Spinal cord (tissue), 10 donors: ENCODE measurements at places on chromosomes 12 and 14.

DNA sequence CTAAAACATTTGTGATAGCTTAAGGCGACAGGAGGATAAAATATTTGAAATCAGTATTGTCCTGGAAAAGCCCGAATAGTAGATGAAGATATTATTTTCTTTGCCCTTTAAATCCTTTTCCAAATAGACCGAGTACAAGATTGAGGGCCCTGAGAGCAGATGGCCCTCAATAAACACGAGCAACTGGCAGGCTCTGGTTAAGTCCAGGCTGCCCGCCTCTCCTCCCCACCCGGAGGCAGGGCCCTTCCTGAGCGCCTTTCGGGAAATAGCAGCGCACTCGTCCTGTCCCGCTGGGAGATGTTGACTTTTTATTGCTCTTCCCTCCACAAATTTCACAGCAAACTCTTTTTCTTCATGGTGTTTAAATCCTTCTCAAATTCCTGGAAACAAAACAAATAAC, 50.8 kb upstream of the MAX start:
- no peak overlapping the region for H3K4me3 ChIP-seq
- no peaks in the 10 kb centered on the region for H3K27me3 ChIP-seq
- no peak for DNase-seq
- no peaks in the 10 kb centered on the region for H3K4me1 ChIP-seq
- no peak overlapping the region for H3K27ac ChIP-seq
- no peaks in the 10 kb centered on the region for H3K36me3 ChIP-seq

GRCh38 chr12:83335748-83336147, 649.0 kb downstream of the TMTC2 start:
- no peaks in the 10 kb centered on the region for H3K36me3 ChIP-seq
- no peak overlapping the region for H3K4me3 ChIP-seq
- no peak overlapping the region for H3K27ac ChIP-seq
- no peaks in the 10 kb centered on the region for H3K4me1 ChIP-seq
- no peaks in the 10 kb centered on the region for H3K27me3 ChIP-seq

- DNase-seq: no peak
- H3K36me3 ChIP-seq: no peaks in the 10 kb centered on the region
- no peak overlapping the region for H3K27ac ChIP-seq
- no peak overlapping the region for H3K4me3 ChIP-seq
Measured at GRCh38 chr12:71726548-71726947, 28.1 kb upstream of the RAB21 start.

GRCh38 chr14:101665478-101666078, 95.9 kb upstream of the PPP2R5C start:
- no peak overlapping the region for H3K4me3 ChIP-seq
- no peaks in the 10 kb centered on the region for H3K4me1 ChIP-seq
- peak; percentile 43 for DNase-seq
- H3K27ac ChIP-seq: no peak overlapping the region
- H3K36me3 ChIP-seq: no peaks in the 10 kb centered on the region

- DNase-seq: no peak
- no peak overlapping the region for H3K4me3 ChIP-seq
- no peaks in the 10 kb centered on the region for H3K36me3 ChIP-seq
- H3K27me3 ChIP-seq: no peaks in the 10 kb centered on the region
- no peaks in the 10 kb centered on the region for H3K4me1 ChIP-seq
Measured at GRCh38 chr12:133172491-133172890, 8.8 kb upstream of the ZNF268 start.
